ENCODE measurements at places on chromosomes 6 and 20.

- no peak for DNase-seq
Observed at GRCh38 chr6:124928851-124929250, 33.4 kb upstream of the RNF217 start.

DNA sequence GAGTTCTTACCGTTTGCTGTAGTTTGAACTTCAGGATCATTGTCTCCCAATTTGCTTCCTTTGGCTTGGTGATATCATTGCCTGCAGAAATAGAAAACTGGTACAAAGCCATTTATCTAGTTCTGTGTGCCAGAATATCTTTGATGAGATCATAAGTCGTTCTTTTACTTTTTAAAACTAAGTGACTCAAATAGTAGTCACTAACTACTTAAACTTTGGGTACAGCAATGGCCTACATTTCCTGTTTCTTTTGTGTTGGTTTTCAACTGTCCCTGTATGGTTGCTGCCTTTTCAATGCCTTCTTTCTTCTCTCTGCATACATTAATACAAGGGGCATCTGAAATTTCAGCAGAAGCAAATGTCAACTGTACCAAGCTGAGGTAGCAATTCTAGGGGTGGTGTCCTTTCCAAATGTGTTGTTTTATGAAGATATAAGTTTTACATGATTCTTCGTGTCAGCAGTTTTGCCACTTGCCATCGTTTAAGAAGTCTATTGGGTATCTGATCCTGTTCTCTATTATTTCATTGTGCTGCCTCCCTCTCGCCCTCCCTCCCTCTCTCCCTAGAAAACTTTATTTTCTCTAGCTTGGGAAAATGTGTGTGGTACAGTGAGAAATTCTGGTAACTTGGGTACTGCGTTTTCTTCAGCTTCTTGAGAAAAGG, 238.5 kb downstream of the FARS2 start:
- no peak for DNase-seq

GRCh38 chr20:21126581-21126870, 644 bp downstream of the KIZ start:
- DNase-seq = no peak

DNA sequence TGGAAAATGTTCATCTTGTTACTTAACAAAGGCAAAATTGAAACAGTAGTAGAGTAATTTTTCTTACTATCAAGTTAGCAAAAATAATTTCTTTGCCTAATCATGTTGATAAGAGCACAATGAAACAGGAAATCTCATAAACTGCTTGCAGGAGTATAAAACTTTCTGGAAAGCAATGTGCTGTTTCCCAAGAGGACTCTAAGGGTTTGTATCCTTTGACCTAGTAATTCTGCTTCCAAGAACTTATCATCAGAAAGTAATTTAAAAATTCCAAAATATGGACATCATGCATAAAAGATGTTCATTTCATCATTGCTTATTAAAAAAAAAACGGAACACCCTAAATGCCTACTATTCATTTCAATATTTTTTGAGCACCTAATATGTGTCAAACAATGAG, 46.1 kb upstream of the TNFAIP3 start:
- no peak for DNase-seq

DNA sequence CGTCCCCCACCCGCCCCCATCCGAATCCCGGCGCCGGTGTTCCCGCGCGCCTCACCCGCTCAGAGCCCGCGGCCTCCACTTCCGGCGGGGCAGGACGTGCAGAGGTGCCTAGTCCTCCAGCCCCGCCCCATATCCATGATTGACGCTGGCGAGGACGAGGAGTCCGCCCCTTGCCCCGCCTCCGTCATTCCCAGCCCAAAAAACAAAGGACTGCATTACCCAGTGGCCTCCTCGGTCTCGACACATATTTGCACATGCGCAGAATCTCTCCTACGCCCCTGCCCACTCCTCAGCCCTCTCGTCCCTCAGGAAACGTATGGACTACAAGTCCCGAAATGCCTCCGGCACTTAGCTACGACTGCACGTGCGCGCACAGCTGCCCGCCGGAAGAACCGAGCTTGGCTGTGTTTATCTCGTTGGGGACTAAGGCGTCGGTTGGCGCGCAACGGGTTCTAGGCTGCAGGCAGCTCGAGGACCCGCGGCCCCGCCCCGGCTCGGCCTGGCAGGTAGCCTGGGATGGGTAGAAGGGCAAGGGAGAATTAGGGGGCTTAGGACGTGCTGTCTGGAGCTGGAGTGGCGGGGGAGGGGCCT, at the start of the genes KLHDC3 and MEA1:
Gene KLHDC3, plus strand, starts transcription at position 407 of the 591 bp plus-strand sequence. CDS start 2,944 bp downstream, outside the sequence.
Gene MEA1, minus strand, starts transcription at position 104 of the 591 bp plus-strand sequence. CDS start 133 bp downstream, outside the sequence.
- DNase-seq = peak; percentile 45

DNA sequence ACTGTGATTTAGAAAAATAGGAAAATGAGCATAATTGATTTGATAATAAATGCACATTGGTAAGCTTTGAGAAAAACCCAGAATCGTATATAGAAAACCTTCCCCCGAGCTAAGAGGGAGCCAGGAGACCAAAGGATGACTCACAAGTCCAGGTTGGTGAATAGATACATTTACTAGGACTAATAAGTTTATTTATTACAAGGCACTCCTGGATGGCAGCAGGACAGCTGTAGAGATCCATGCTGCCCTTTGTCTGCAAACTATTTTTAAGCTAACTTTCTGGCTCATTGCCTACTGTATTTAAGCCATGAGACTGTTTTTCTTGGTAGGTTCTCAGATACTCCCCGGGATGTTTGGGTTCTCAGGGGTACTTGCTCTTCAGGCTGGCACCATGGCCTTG, 13.4 kb downstream of the CASP8AP2 start:
- DNase-seq = no peak

DNA sequence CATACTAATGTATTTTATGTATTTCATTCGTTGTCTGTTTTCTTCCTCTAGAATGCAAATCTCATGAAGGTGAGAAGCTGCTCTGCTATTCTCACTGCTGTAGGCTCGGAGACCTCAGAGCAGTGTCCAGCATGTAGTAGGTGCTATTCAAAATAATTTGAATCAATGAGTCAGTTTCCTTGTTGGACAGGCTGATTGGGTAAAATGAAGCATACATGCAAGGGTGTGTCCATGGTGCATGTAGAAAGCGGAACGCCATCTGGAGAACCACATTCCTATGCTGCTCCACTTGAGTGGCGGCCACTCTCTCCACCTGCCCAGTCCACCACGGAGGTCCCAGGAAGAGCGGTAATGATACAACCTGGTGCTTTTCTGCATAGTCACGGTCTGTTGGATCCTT, 412.1 kb downstream of the QKI start:
- DNase-seq = no peak

Measured in cortex of kidney (tissue), 1 donor.